ENCODE measurements at places on chromosomes 12 and 14.

DNA sequence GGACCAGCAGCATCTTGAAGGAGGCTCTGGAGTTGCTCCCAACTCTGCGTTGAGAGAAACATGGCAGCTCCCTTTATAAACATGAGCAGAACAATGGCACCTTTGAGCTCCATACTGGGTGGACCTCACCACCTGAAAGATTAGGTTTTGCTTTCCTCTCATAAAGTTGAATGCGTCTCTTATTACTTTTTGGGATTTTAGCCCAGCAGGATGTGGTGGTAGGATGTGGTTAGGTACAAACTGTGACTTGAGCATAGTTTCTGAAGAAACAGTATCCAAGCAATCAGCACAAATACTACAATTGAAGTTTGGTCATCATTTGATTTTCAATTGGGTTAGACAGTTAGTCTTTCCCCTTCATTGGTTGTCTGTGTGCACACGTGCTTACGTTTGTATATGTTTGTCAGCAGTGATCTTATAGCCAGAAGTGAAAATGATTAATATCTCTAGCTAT lies at the start of gene PRR4:
TSS of gene PRR4 (minus strand) at position 51 of the 454 bp plus-strand sequence. CDS start at position 13, 38 bp downstream.
- no peak for DNase-seq

DNA sequence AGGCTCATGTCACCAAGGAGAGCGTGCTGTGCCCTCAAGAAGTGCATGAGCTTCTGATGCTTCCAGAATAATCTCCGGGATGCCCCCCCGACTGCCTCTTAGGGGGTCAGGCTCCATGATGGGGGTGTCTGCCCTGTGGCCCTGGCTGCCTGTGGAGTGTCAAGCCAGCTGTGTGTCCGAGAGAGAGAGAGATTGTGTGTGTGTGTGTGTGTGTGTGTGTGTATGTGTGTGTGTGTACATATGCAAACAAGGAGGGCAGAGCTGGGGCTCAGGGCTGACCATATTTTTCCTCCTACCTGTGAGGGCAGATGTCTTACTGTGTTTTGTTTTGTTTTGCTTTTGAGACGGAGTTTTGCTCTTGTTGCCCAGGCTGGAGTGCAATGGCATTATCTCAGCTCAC lies 5.6 kb upstream of the ALDH2 start:
- no peak for DNase-seq

GRCh38 chr14:74548881-74549280 lies 55.3 kb downstream of the ISCA2 start:
- DNase-seq, result peak; percentile 78

DNA sequence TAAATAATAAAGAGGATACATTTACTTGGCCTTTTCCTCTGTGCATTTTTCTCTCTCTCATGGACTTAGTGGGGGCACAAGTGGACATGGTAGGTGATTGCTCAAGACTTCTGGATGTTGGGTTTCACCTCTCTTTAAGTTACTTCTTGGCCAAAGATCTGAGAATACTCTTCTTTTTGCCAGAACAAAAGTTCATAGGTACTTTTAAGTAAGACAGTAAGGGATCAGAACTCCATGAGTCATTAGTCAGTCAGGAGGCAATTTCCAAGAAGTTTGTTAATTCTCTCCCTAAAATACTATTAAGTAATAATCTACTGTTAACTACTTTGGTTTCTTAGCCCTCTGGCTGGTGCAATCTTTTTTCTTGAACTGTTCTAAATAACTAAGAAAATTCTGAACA lies 84.2 kb downstream of the GRIP1 start:
- no peak for DNase-seq

- no peak for DNase-seq
Observed at GRCh38 chr14:103724116-103724515, 8.5 kb downstream of the ZFYVE21 start.

DNA sequence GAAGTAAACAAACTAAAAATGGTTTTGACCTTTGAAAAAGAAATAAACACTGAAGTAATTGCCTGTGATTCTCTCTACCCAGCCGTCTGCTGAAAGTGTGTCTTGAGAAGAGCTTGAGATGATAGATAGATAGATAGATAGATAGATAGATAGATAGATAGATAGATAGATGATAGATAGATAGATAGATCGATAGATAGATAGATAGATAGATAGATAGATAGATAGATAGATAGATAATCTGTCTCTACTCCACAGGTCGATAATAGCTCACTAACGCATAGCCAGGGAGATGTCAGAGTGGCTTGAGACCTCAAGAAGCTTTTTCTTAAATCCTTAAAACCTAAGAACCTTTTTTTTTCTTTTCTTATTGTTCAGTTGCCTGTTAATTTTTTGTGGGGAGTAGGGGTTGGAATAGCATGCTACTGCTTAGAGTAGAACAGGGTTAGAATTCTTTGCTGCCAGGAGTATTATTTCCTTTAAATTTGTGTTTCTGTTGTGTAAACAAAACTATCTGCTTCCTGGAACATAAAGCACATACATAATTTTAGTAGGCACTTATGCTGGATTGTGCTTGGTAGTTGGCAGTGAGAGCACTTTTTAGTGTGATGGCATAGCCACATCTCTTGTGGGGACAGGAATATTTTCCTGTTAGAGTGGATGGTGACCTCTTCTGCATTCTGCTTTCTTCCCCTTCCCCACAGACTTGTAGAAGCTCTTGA lies 169.5 kb downstream of the FBXL14 start:
- no peak for DNase-seq

GRCh38 chr12:79935624-79936345 lies 888 bp upstream of the PPP1R12A start:
- DNase-seq, result peak; percentile 63

GRCh38 chr12:62259631-62259992 lies 592 bp upstream of the USP15 start:
- no peak for DNase-seq

DNA sequence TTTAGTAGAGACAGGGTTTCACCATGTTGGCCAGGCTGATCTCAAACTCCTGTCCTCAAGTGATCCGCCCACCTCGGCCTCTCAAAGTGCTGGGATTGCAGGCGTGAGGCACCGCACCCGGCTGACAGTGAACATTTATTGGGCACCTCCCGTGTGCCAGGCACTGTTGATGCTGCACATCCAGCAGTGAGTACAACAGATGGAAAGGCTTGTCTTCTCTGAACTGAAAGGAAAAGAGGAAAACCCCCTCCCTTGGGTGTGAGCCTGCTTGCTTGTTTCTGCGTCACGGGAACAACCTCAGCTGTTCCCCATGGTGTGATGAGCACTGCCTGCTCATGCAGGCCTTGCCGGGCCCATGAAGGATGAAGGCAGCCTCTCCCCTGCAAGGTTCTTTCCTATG lies 39.5 kb downstream of the DGLUCY start:
- DNase-seq, result no peak

DNA sequence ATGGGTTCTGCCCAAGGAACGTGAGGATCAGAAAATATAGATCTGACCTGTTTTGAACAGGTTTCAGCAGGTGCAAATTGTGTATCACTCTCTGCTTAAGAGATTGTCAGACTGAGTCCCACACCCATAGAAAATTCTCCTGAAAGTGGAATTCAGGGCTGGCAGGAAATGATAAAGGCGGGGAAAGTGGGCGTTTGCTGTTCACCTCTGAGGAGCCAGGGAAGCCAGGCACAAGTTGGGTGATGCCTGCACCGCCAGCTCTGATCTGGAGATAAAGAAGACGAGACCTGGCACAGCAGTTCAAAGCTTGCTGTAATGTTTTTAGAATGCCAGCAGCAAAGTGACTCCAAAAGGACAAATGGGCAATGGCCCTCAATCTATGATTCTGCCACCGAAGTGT lies 356.5 kb upstream of the SOX5 start:
- DNase-seq, result no peak

GRCh38 chr14:23694949-23695663 lies 58.9 kb downstream of the DHRS2 start:
- DNase-seq, result peak; percentile 57

DNA sequence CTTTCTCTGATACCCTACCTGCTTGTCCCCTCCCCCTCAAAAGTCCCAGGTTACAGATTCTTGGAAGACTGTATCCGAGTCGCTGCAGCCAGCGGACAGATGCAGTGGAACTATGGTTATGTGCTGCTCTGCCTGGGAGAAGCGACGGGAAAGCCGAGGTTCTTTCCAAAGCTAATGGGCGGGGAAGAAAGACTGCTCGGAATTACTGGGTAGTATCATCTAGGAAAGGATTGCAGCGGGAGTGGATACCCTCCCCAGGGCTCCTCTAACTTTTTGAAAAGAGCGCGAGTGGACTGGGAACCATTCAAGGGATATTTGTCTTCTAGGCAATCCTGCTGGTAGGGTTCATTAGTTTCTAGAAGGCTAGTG lies 1.4 kb downstream of the PTHLH start:
- no peak for DNase-seq

Measured in fibroblast of skin of scalp (primary cell).